ENCODE measurements at places on chromosomes 12 and 14. TPM values are rescaled to one million over a fixed set of nuclear protein-coding genes. Genes with fewer than 3 reads are reported as not detected.

The IGF1 gene
- under 0.01 TPM for total RNA-seq

The FBLN5 gene
- total RNA-seq: 2.9 TPM

The KRT80 gene
- total RNA-seq: 7.2 TPM

The CD27 gene
- not detected for total RNA-seq

The MIA2 gene
- total RNA-seq: 20.7 TPM
